ENCODE measurements at places on chromosomes 3 and 15.

GRCh38 chr15:87846746-87847145, 409.8 kb downstream of the NTRK3 start:
- no peak for DNase-seq

DNA sequence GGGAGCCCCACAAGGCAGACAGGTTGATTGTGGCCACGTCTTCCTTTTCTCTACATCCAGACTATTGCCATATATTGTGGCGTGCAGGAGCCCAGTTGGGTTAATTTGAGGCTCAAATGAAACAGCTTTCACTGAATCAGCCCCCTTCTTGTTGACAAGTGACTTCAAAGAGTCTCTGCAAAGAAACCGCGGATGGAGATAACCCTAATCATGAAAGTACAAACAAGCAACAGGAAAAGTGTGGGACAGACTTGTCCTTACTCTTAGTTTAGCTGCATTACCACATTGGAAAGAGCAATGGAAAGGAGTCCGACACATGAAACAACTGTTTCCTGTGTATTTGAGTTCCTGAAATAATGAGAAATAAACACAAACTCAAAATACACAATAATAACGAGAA, 3.3 kb downstream of the TMEM40 start:
- DNase-seq: no peak

GRCh38 chr15:70062321-70062956, 35.3 kb downstream of the TLE3 start:
- peak; percentile 62 for DNase-seq

DNA sequence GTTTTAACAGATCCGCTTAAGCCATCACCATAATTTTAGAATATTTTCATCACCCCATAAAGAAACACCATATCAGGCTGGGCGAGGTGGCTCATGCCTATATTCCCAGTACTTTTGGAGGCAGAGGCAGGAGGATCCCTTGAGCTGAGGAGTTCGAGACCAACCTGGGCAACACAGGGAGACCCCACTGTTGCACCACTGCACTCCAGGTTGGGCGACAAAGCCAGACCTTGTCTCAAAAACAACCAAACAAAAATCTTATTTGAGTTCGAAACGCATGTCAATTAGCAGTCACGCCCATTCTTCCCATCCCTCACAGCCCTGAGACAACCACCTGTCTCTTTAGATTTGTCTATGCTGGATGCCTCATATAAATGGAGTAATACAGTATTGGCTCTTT, 119.9 kb downstream of the KLF13 start:
- peak; percentile 35 for DNase-seq

DNA sequence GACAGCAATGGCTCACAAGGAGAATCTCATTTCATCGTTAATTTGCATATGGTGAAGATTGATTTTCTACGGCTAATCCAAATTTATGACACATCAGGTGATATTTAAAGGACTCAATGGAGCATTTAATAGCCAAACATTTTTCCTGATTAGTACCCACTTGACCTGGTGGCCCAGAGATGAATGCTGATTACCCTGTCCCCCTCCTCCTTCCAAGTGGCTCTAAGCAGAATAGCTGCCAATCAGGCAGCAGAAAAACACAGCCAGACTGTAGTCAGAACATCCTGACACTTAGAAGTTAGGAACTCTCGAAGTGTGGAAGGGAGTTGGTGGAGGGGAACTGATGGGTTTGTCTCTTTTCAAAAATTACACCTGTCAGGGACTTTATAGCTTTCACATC, 302.5 kb downstream of the ZNF621 start:
- DNase-seq: no peak

- peak; percentile 41 for DNase-seq
These were observed 64.5 kb downstream of the DAPK2 start for GRCh38 chr15:63981596-63982320.

GRCh38 chr15:58154769-58155168, 16.6 kb downstream of the AQP9 start:
- DNase-seq: no peak

- DNase-seq: no peak
These were observed 25.0 kb downstream of the SEC61A1 start for GRCh38 chr3:128077202-128077624.

DNA sequence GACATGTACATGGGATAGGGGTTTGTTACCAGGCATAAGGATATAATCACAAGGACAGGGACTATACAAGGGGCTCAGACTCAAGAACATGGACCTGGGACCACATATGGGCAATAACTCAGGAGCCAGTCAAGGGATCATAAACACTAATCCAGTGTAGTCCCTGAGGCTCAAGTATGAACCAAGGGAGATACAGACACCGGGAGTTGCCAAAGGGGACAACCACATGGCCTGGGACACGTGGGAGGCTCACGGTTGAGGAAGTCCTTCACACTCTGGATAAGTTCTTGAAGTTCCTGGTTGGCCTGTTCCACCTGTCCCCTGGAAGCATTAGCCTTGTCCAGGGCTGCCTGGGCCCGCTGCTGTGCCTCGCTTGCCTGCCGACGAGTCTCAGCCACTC, 1.8 kb upstream of the USP19 start:
- no peak for DNase-seq

- no peak for DNase-seq
These were observed 15.2 kb upstream of the ACTC1 start for GRCh38 chr15:34810443-34811129.

GRCh38 chr3:52019352-52020080, 23.8 kb upstream of the RPL29 start:
- peak; percentile 74 for DNase-seq

DNA sequence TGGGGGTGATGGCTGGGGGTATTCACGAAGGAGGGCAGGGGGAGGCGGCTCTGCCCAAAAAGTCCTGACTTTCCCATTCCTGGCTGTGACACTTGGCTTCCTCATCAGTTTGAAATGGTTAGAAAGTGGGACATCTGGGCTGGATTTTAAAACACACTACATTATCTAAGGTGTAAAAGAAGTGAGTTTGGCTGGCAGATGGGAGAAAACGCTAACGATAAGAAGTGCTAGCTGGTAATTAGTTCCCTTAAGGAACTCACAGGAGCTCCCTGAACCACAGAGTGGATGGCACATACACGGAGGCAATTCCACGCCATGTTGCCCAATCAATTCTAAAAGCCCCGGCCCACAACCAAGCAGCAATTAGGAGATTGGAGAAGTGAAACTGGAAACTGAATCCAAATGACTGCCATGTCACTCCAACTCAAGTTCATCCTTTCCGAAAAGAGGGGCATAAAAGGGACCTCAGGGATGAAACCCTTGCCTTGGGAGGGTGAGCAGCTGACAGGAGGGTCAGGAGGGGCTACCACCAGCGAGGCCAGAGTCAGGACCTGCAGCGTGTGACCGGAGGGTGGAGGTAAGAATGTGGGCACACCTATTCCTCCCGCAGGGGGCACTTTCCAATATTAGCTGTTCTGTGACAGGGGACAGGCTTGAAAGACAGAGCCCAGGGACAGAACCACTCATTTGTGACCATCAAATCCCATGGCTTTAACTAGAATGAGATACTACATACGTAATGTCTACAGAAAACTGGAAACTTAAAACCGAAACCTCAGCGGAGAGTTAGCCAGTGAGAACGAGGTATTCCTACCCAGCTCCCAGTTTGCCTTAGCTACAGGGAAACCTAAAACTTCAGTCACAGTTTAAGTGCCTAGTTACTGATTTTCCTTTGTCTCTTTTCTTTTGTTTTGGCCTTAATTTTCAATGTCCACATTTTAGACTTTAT, 95.3 kb upstream of the OXTR start:
- DNase-seq: no peak

DNA sequence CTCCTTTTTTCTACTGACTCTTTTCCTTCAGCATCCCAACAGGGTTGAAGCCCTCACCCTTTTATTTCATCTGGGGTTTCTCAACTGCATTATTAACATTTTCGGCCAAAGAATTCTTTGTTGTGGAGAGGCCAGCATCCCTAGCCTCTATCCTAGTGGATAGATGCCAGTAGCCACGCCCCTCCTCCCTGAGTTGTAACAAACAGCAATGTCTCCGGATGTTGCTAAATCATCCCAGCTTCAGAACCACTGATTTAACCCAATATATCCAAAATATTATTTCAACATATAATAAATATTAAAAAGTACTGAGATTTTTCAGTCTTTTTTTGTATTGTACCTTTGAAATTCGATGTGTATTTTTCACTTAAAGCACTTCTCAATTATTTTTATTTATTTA, 2.0 kb upstream of the RNF111 start:
- DNase-seq: no peak

- DNase-seq: no peak
These were observed 160.3 kb downstream of the NUP210 start for GRCh38 chr3:13259831-13260230.

GRCh38 chr15:63041974-63042876, at the start of gene TPM1:
TSS of gene TPM1 (plus strand) at chr15:63042747. CDS start at chr15:63042830, 83 bp downstream.
- DNase-seq: peak; percentile 83

GRCh38 chr15:56754772-56755370, 21.6 kb upstream of the ZNF280D start:
- no peak for DNase-seq

GRCh38 chr15:70625438-70625837, 137.9 kb downstream of the UACA start:
- DNase-seq: no peak
